AG04449 (cell line): ENCODE measurements at places on chromosomes 6 and 20.

- no peak for DNase-seq
These were observed 39.1 kb upstream of the SGK1 start for GRCh38 chr6:134357022-134357487.

- no peak for DNase-seq
These were observed 132.5 kb downstream of the EPM2A start for GRCh38 chr6:145602726-145603326.

GRCh38 chr6:110137924-110138887 lies 41.3 kb downstream of the WASF1 start:
- DNase-seq: no peak

DNA sequence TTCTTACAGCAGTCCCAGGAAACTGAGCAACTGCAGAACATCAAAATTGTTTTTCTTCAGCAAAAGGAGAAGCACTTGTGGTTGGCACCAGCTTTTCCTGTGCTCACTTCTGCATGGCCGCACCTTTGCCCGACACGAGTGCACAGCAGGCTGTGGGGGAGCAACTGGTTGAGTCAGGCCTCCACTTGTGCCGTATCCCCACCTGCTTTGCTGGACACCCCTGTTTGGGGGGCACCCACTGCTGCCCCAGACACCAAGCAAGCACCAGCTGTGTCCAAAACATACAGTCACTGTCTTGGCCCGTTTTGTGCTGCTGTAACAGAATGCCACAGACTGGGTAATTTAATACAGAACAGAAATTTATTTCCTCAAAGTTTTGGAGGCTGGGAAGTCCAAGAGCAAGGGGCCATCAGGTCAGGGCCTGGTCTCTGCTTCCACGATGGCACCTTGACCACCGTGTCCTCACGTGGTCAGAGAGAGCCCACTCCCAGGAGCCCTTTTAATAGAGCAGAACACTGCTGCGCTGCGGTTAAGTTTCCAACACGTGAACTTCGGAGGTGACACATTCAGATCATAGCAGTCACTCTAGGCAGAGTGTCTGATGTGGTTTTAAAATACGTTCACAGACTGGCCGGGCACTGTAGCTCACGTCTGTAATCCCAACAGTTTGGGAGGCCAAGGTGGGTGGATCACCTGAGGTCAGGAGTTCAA lies 8.7 kb upstream of the GMEB2 start:
- no peak for DNase-seq

- no peak for DNase-seq
These were observed 26.5 kb downstream of the ZNF292 start for GRCh38 chr6:87181903-87182302.

DNA sequence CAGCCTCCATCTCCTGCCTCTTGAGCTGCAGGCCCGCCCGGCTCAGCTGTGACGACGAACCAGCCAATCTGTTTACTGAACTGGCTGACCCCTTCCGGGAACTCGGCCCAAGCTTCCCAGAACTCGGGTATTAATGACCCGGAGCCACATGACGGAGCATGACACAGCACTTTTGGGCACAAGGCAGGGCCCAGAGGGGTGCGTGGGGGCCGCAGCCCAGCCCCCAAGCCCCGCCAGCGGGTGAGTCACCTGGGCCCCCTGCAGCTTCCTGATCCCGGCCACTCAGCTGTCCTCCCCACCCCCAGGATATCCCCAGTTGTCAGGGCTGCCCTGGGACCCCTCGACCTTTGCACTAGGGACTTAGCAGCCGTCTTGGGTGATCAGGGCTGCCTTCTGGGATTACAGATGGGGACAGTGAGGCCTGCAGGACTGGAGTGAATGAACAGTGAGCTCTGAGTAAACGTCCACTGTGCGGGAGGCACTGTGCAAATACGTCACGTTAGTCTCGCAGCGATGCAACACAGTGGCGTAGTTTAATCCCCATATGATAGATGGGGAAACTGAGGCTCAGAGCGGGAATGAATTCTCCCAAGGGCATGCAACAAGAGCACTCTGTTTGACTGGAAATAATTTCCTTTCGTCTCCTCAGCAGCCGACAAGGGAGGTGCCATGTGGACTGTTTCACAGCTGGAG lies 102.1 kb downstream of the CEBPB start:
- DNase-seq: no peak

GRCh38 chr20:22499515-22500166 lies 84.7 kb downstream of the FOXA2 start:
- DNase-seq: no peak

DNA sequence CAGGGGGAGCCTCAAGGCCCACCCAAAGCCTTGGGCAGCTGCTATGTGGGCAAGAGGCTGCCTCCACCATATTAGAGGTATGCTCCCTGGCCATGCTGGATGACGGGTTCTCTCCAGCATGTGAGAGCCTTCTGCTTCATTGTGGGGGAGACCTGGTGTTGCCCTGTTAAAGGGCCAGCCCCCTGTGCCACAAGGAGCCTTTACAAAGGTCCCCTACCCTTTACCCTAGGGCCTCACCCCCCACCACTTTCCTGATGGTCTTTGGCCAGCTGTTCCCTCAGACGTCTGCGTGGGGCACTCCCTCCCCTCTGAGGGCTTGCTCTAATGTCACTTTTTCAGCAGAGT lies 5.2 kb downstream of the ADIG start:
- DNase-seq: no peak

GRCh38 chr6:80921861-80922460 lies 815.5 kb downstream of the BCKDHB start:
- DNase-seq: no peak

DNA sequence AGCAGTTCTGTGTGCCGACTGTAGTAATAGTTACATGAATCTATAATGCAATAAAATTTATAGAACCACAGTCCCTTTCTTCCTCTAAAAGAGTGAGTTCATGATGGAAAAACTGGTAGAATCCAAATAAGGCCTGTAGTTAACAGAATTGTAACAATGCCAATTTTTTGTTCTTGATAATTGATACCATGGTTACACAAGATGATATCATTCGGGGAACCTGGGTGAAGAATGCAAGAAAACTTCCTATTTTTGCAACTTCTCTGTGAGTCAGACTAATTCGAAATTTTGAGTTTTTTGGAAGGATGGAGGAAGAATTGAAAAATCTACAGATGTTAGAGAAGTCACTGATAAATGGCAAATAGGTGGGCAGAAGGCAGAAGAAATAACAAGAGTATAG lies 381.8 kb downstream of the CDKAL1 start:
- DNase-seq: no peak

- DNase-seq: no peak
These were observed 216.0 kb downstream of the SAMD5 start for GRCh38 chr6:147724454-147724853.
